ENCODE measurements at places on chromosomes 2 and 18. TPM values are rescaled to one million over a fixed set of nuclear protein-coding genes. Genes with fewer than 3 reads are reported as not detected.

DNA sequence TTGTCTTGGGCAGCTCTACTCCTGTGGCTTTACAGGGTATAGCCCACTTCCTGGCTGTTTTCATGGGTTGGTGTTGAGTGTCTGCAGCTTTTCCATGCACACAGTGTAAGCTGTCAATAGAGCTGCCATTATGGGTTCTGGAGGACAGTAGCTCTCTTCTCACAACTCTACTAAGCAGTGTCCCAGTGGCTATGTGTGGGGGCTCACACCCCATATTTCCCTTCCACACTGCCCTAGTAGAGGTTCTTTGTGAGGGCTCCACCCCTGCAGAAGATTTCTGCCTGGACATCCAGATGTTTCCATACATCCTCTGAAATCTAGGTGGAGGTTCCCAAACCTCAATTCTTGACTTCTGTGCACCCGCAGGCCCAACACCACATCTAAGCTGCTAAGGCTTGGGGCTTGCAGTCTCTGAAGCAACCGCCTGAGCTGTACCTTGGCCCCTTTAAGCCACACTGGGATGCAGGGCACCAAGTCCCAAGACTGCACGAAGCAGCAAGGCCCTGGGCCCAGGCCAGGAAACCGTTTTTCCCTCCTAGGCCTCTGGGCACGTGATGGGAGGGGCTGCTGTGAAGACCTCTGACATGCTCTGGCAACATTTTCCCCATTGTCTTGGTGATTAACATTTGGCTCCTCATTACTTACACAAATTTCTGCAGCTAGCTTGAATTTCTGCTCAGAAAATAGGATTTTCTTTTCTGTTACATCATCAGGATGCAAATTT, 9.4 kb downstream of the ELAC1 start:
- no peak for DNase-seq
- H3K27me3 ChIP-seq, result no peaks in the 10 kb centered on the region
- H3K4me3 ChIP-seq, result no peak overlapping the region
- no peak overlapping the region for H3K27ac ChIP-seq
- H3K36me3 ChIP-seq, result peaks cover 31% of the 10 kb centered on the region
- H3K4me1 ChIP-seq, result no peaks in the 10 kb centered on the region

- no peak for DNase-seq
- H3K27me3 ChIP-seq, result no peaks in the 10 kb centered on the region
- H3K4me1 ChIP-seq, result no peaks in the 10 kb centered on the region
- no peaks in the 10 kb centered on the region for H3K36me3 ChIP-seq
Observed at GRCh38 chr2:2472881-2473280, 141.8 kb upstream of the MYT1L start.

DNA sequence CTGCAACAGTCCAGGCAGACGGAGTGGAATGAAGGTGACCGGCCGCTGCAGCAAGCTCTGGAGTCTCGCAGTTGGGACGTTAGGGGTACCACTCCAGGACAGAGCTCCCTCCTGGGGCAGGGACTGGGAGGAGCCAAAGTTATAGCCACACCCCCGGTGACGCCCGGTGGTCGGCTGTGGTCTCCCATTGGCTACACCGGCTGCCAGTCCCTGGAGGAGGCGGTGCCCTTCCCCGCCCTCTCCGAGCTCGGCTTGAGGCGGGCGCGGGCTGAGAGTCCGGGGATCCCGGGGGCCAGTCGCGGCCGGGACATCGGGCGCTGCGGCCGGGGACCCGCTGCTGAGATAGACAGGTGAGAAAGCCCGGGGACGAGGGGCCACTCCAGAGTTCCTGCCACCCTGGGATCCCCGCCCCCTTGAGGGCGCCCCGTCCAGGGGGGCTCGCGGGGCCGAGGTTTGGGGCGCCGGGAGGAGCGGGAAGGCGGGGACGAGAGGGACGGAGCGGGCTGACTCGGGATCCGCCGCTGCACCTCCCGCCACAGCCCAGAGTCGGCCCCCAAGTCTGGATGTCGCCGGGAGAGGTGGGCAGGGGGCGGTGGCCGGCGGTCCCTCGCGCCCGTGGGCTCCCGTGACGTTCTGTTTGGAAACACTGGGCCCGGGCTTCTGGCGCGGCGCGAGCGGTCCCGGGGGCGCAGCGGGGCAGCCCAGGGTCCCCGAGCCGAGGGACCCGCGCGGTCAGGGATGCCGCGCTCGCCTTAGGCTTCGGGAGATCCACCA, at the start of gene PLEKHH2:
Gene PLEKHH2, plus strand, starts transcription at position 231 of the 774 bp plus-strand sequence. CDS start 7,414 bp downstream, outside the sequence.
- no peaks in the 10 kb centered on the region for H3K36me3 ChIP-seq
- peak within 1 kb of the TSS; percentile 73 for H3K4me3 ChIP-seq
- peaks cover 7% of the 10 kb centered on the region for H3K4me1 ChIP-seq
- DNase-seq, result peak; percentile 83

- no peak overlapping the region for H3K4me3 ChIP-seq
- no peak overlapping the region for H3K27ac ChIP-seq
- no peaks in the 10 kb centered on the region for H3K4me1 ChIP-seq
- peaks cover 24% of the 10 kb centered on the region for H3K36me3 ChIP-seq
Observed at GRCh38 chr2:27198627-27199026, 13.2 kb upstream of the ATRAID start.

DNA sequence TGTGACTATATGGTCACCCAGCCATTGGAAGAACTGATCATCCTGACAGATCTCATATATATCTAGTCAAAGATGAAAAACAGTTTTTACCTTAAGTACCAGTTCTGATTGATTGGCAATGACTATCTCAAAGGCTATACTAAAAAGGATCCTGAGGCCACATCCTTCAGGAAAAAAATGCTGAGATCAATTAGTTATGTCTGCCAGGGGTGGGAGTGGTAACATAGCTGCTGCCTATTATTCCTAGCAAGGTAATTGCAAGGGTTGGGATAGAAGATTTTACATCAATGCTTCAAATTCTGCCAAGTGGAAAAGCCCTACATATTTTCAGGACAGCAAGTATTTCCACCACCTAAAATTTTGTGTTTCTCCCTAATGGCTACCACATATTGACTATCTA, 114.7 kb downstream of the C1D start:
- no peaks in the 10 kb centered on the region for H3K4me1 ChIP-seq
- H3K27ac ChIP-seq, result no peak overlapping the region
- no peak overlapping the region for H3K4me3 ChIP-seq
- no peaks in the 10 kb centered on the region for H3K36me3 ChIP-seq
- no peak for DNase-seq

DNA sequence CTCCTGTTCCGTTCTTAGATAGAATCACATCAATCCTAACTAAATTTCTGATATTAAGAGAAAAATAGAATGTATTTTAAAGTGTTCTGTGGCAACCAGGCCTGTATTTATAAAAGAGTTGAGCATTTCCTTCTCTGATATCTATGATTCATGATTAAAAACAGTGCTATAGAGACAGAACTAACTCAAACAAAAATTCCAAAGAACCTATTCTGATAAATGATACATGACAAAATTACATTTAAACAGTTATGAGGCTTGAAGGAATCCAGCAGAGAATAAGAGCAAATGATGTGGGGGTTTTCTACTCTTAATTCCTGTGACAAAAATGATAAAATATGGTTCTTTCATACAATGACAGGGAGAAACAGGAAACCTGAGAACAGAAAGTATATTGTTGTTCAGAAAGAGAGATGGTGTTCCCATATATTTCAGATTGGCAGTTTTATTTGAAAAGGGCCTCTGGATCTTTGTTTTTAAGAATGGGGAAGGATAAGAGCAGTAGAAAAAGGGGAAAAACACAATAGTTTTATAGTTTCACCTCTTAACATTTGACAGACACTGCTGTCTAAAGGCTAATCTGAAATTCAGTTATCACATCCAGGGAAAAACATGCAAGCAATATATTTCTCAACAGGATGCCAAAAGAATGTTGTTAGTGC, 944.3 kb downstream of the LRP1B start:
- H3K4me3 ChIP-seq, result no peak overlapping the region
- no peak for DNase-seq
- no peaks in the 10 kb centered on the region for H3K36me3 ChIP-seq
- H3K4me1 ChIP-seq, result no peaks in the 10 kb centered on the region
- no peaks in the 10 kb centered on the region for H3K27me3 ChIP-seq

- peaks cover 2% of the 10 kb centered on the region for H3K27me3 ChIP-seq
- no peak overlapping the region for H3K27ac ChIP-seq
- H3K4me1 ChIP-seq, result peaks cover 6% of the 10 kb centered on the region
- H3K36me3 ChIP-seq, result no peaks in the 10 kb centered on the region
Observed at GRCh38 chr2:234033174-234033573, 17.3 kb upstream of the SPP2 start.

- peak; percentile 61 for DNase-seq
- no peaks in the 10 kb centered on the region for H3K36me3 ChIP-seq
- peaks cover 18% of the 10 kb centered on the region for H3K4me1 ChIP-seq
- H3K27ac ChIP-seq, result no peak overlapping the region
- no peaks in the 10 kb centered on the region for H3K27me3 ChIP-seq
Observed at GRCh38 chr2:223058952-223059716, 7.1 kb downstream of the KCNE4 start.

GRCh38 chr2:231335591-231335990, 59.9 kb upstream of the B3GNT7 start:
- H3K4me3 ChIP-seq, result no peak overlapping the region
- H3K4me1 ChIP-seq, result no peaks in the 10 kb centered on the region
- no peak for DNase-seq
- H3K27ac ChIP-seq, result no peak overlapping the region
- peaks cover 36% of the 10 kb centered on the region for H3K36me3 ChIP-seq
- H3K27me3 ChIP-seq, result no peaks in the 10 kb centered on the region

GRCh38 chr2:239625971-239626734, 225.3 kb upstream of the HDAC4 start:
- H3K27ac ChIP-seq, result no peak overlapping the region
- H3K4me3 ChIP-seq, result no peak overlapping the region
- H3K4me1 ChIP-seq, result no peaks in the 10 kb centered on the region
- no peaks in the 10 kb centered on the region for H3K36me3 ChIP-seq
- no peaks in the 10 kb centered on the region for H3K27me3 ChIP-seq

DNA sequence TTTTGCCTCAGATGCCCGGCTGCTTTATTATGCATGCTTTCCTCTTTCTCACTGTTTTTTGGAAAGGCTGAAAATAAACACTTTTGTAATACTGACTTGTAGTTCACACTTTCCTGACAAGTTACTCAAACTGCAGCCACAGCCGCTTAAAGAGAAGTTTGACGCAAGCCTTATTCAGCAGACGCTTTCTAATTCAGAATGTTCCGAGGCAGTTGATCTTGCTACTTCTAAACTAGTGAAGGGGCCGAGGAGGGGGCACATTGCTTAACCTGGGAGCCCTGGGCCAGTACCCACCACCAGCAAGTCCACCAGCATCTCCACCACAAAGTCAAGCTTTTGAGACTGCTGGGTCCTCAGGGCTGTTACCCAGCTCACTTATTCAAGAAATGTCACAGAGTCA, 71.8 kb upstream of the SPRED2 start:
- H3K36me3 ChIP-seq, result no peaks in the 10 kb centered on the region
- peaks cover 27% of the 10 kb centered on the region for H3K27me3 ChIP-seq
- no peak for DNase-seq
- H3K4me1 ChIP-seq, result no peaks in the 10 kb centered on the region
- H3K27ac ChIP-seq, result no peak overlapping the region
- H3K4me3 ChIP-seq, result no peak overlapping the region

GRCh38 chr2:55140316-55141219, 90.3 kb upstream of the RTN4 start:
- no peaks in the 10 kb centered on the region for H3K36me3 ChIP-seq
- no peak overlapping the region for H3K27ac ChIP-seq
- peaks cover 13% of the 10 kb centered on the region for H3K4me1 ChIP-seq
- H3K27me3 ChIP-seq, result no peaks in the 10 kb centered on the region
- no peak overlapping the region for H3K4me3 ChIP-seq

- H3K4me3 ChIP-seq, result no peak overlapping the region
- no peak overlapping the region for H3K27ac ChIP-seq
- no peaks in the 10 kb centered on the region for H3K4me1 ChIP-seq
- peak; percentile 25 for DNase-seq
Observed at GRCh38 chr2:39202639-39203369, 41.0 kb downstream of the CDKL4 start.

DNA sequence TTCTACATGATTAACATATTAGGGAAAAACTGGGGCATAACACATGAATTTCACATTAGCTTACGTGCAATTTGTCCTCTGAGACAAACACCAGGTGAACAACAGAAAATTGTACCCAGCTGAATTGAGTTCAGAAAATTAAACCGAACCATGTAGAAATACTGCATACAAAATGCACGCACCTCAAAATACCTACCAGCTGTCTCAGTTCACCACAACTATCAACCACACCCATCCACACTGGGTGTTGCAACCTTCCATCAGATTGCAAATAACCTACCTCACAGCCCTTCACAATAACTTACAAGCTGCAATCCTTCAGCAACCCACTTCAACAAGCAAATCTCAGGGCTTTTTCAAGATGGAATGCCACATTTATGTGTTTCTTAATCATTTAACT, 55.9 kb downstream of the UNC50 start:
- H3K4me3 ChIP-seq, result no peak overlapping the region
- H3K27me3 ChIP-seq, result peaks cover 2% of the 10 kb centered on the region
- no peak for DNase-seq
- no peaks in the 10 kb centered on the region for H3K4me1 ChIP-seq

DNA sequence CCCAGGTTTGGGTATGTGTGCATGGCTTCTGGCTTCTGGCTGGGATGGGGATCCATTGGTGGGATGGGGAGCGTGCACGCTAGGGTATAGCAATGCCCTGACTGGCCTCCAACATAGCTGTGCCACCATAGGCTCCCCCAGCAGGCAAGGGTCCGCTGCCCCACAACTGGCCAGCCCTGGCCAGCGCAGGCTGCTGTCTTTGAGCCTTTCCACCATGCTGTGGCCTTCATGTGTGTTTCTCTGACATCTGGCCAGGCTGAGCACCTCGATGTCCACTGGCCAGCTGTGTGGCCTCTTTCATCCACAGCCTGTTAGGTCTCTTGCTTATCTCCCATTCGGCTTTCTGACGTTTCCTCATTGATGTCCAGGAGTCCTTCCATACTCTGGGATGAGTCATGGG, 231.3 kb downstream of the NDUFA10 start:
- no peaks in the 10 kb centered on the region for H3K36me3 ChIP-seq
- H3K4me1 ChIP-seq, result no peaks in the 10 kb centered on the region
- no peak overlapping the region for H3K4me3 ChIP-seq
- no peak for DNase-seq

- H3K27ac ChIP-seq, result no peak overlapping the region
- DNase-seq, result no peak
- no peaks in the 10 kb centered on the region for H3K36me3 ChIP-seq
- peaks cover 2% of the 10 kb centered on the region for H3K4me1 ChIP-seq
- H3K4me3 ChIP-seq, result no peak overlapping the region
Observed at GRCh38 chr2:197247083-197247482, 63.5 kb downstream of the ANKRD44 start.

- H3K27ac ChIP-seq, result no peak overlapping the region
- H3K27me3 ChIP-seq, result peaks cover 3% of the 10 kb centered on the region
- no peak overlapping the region for H3K4me3 ChIP-seq
- no peak for DNase-seq
- H3K36me3 ChIP-seq, result no peaks in the 10 kb centered on the region
Observed at GRCh38 chr2:68847751-68848150, 23.4 kb downstream of the BMP10 start.

- H3K4me3 ChIP-seq, result no peak overlapping the region
- H3K27ac ChIP-seq, result no peak overlapping the region
- DNase-seq, result no peak
- peaks cover 2% of the 10 kb centered on the region for H3K4me1 ChIP-seq
Observed at GRCh38 chr2:29215739-29216608, 100.8 kb downstream of the CLIP4 start.

The MTERF4 gene
- 36.9 TPM for total RNA-seq

The LIMS2 gene
- 1.1 TPM for total RNA-seq

The MC4R gene
- 0.28 TPM for total RNA-seq

The DUSP2 gene
- total RNA-seq, result 1.8 TPM

The KCNF1 gene
- total RNA-seq, result 0.56 TPM

The CIB4 gene
- not detected for total RNA-seq

The CCDC74B gene
- 3.9 TPM for total RNA-seq

The VPS4B gene
- 31.5 TPM for total RNA-seq

The SRD5A2 gene
- total RNA-seq, result not detected
